ENCODE measurements at places on chromosomes 1 and 21. TPM values are rescaled to one million over a fixed set of nuclear protein-coding genes. Genes with fewer than 3 reads are reported as not detected.

- H3K36me3 ChIP-seq: no peaks in the 10 kb centered on the region
- no peaks in the 10 kb centered on the region for H3K4me1 ChIP-seq
- H3K27ac ChIP-seq: no peak overlapping the region
- H3K4me3 ChIP-seq: no peak overlapping the region
- no peaks in the 10 kb centered on the region for H3K27me3 ChIP-seq
- DNase-seq: no peak
Measured at GRCh38 chr1:245098924-245099323, 55.9 kb upstream of the KIF26B start.

GRCh38 chr1:210342986-210343780 lies 14.5 kb downstream of the HHAT start:
- no peaks in the 10 kb centered on the region for H3K36me3 ChIP-seq
- H3K4me3 ChIP-seq: no peak overlapping the region
- H3K27ac ChIP-seq: no peak overlapping the region

DNA sequence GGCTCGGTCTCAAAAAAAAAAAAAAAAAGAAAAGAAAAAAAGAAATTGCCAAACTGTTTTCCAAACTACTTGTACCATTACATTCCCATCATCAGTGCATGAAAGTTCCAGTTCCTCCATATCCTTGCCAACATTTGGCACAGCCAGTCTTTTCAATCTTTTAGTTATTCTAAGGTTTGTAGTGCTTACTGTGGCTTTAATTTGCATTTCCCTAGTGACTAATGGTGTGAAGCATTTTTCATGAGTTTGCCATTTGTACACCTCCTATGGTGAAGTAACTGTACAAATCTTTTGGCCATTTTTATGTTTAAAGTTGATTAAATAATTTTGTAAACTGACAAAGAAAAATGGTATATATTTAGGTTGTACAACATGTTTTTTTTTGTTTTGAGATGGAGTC lies 70.7 kb downstream of the DEGS1 start:
- no peaks in the 10 kb centered on the region for H3K27me3 ChIP-seq
- no peak for DNase-seq
- H3K36me3 ChIP-seq: peaks cover 9% of the 10 kb centered on the region

DNA sequence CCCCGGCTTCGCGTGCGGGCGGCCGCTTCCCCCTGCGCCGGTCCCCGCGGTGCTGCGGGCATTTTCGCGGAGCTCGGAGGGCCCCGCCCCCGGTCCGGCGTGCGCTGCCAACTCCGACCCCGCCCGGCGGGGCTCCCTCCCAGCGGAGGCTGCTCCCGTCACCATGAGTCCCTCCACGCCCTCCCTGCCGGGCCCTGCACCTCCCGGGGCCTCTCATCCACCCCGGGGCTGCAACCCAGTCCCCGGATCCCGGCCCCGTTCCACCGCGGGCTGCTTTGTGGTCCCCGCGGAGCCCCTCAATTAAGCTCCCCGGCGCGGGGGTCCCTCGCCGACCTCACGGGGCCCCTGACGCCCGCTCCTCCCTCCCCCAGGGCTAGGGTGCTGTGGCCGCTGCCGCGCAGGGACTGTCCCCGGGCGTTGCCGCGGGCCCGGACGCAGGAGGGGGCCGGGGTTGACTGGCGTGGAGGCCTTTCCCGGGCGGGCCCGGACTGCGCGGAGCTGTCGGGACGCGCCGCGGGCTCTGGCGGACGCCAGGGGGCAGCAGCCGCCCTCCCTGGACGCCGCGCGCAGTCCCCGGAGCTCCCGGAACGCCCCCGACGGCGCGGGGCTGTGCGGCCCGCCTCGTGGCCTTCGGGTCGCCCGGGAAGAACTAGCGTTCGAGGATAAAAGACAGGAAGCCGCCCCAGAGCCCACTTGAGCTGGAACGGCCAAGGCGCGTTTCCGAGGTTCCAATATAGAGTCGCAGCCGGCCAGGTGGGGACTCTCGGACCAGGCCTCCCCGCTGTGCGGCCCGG lies 159.2 kb downstream of the RUNX1 start:
- peaks cover 46% of the 10 kb centered on the region for H3K4me1 ChIP-seq
- H3K27me3 ChIP-seq: no peaks in the 10 kb centered on the region
- no peaks in the 10 kb centered on the region for H3K36me3 ChIP-seq
- peak overlapping the region; percentile 87 for H3K27ac ChIP-seq

DNA sequence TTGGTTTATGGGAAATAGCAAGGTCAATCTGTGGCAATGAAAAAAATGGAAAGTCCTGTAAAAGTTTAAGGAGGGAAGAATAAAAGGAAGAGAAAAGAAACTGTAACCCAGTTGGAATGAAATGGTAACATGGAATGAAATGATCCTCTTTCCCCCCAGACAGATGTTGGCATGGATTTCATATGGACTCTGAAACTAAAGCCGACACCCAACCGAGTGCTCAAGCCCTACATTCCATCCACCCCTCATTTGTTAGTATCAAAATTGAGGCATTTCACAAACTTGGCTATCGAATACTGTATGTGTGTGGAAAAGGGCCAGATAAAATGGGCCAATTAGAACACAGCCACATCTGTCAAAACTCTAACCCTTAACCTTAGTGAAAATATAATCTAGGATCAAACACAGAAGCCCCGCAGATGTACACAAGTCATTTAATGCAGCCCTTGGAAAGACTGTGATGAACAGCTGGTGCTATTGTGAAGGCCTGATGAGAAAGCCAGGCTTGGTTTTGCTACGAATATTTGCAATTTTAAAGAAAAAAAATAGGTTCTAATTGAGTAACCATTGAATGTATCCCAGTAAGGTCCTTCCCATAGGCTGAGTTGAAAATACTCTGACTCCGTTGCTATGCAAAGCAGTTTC lies 72.6 kb upstream of the RGL1 start:
- no peaks in the 10 kb centered on the region for H3K4me1 ChIP-seq
- no peaks in the 10 kb centered on the region for H3K36me3 ChIP-seq
- no peak overlapping the region for H3K27ac ChIP-seq
- no peaks in the 10 kb centered on the region for H3K27me3 ChIP-seq
- no peak overlapping the region for H3K4me3 ChIP-seq

Gene FCN3
- not detected for total RNA-seq

- H3K4me1 ChIP-seq: peaks cover 18% of the 10 kb centered on the region
- H3K36me3 ChIP-seq: no peaks in the 10 kb centered on the region
- no peak overlapping the region for H3K27ac ChIP-seq
- no peak overlapping the region for H3K4me3 ChIP-seq
- no peaks in the 10 kb centered on the region for H3K27me3 ChIP-seq
- DNase-seq: no peak
Measured at GRCh38 chr1:150237746-150238145, 1.8 kb upstream of the ANP32E start.

Gene GUCA2A
- total RNA-seq: not detected

Gene LCE3D
- total RNA-seq: not detected

Gene MIER1
- 53.1 TPM for total RNA-seq
